Activated gamma-delta T cell (primary cell): ENCODE measurements at places on chromosomes 13 and 19.

DNA sequence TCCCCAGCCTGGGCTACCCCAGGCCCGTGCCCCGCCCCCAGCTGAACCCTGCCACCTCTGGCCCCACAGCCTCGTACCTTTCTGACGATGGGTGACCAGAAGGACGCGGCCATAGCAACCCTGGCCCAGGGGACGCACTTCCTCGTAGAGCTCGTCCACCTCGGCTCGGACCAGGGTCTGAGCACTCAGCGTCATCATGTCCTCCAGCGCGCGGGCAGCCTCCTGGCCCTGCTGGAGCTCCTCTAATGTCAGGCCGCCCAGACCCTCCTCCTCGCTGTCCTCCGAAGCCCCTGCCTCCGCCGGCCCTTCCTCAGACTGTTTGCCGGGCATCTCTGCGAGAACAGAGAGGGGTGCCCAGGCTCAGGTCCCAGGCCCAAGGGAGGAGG, 975 bp downstream of the SBK2 start:
- no peak for DNase-seq

GRCh38 chr13:39765801-39766463, 110.5 kb downstream of the COG6 start:
- no peak for DNase-seq

DNA sequence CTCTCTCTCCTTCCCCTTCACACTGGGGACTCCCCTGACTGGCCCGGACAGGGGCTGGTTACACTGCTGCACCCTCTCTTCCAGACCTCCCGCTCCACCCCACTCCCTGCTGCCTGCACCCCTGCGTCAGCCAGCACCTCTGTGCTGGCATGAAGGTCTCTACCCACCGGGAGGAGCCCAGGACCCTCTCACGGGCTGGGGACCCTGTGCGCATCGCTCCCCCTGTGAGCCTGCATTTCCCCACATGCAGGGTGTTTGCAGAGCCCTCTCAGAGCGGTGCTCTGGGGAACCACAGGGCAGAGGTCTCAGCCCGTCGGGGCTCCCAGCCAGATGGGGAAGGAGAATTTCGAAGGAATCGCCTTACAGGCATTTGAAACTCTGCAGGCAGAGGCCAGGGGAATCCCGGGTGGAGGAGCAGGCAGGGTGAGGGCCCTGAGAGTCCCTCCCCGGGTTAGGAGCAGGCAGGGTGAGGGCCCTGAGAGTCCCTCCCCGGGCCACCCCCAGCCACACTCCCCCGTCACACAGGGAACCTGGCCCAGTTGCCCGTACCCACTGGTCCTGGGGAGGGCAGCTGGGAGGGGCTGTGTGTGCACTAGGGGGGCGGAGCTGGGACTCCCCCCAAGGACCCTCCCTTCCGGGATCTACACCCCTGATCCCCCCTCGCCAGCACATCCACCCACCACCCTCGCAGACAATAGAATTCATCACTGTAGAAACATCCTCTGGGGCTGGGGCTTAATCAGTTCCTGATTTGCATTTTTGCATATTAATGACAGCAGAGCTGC, 16.3 kb upstream of the TCF3 start:
- DNase-seq, result no peak

DNA sequence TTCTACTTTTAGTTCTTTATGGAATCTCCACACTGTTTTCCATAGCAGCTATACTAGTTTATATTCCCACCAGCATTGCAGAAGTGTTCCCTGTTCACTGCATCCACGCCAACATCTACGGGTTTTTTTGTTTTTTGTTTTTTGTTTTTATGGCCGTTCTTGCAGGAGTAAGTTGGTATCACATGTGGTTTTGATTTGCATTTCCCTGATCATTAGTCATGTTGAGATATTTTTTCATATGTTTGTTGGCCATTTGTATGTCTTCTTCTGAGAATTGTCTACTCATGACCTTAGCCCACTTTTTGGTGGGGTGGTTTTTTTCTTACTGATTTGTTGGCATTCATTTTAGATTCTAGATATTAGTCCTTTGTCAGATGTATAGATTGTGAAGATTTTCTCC, 89.7 kb downstream of the FRY start:
- no peak for DNase-seq

DNA sequence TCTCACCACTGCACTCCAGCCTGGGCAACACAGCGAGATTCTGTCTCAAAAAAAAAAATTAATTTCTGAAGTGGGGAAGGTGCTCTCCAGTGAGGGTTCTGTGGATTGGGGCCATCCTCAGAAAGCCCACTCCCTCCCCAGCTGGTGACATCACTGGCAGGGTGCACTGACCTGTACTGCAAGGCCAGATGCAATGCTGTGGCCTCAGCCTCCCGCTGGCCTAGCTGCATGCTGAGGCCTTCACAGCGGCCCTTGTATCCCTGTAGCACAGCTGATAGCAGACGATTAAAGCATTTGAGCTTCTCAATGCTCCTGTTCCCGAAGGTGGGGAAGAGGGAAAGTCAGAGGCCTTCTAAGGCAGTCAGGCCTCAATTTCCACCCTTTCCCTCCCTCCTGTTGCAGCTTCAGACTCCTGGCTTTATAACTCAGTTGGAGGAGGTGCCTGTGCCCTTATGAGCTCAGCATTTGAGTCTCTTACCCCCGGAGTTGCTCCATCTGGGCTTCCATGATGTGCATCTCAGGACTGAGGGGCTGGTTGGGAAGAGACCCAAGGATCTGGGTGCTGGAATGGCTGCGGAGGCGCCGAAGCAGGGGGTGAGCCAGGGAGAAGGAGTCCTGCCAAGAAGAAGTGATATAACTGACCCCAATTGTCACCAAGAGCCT, 5.3 kb downstream of the USHBP1 start:
- no peak for DNase-seq

DNA sequence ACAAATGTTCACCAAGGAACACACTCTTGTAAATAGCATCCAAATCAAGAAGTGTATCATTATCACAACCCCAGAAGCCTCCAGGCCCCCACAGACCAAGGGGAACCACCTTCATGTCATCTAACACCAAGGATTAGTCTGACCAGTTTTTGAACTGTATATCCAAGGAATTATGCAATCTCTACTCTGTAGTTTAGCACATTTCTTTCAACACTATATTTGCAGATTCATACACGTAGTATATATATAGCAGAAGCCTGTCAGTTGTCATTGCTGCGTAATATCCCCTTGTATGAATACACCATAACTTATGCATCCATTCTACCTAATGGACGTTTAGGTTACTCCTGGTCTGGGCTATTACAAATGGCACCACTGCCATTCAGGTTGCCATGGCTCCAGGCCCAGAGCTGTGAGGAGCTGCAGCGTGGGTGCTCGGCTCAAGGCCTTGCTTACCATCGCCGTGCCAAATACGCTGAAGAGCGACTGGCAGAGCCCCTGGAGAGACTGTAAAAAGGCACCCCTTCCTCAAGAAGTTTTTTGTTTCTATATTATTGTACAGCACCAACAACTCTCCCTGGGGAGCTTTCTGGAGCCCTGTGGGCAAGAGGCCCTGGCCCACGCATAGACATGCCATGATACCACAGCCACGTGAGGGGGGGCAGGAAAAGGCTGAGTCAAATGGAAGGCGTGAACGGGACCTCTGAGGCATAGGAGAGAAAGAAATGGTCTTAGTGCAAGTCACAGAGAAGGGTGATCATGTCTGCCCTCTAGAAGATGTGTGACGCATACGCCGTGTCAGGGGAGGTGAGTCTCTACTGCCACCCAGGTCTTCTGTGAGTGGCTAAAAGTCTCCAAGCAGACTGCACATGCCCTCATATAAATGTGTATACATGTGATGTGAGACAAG, 10.8 kb downstream of the LATS2 start:
- no peak for DNase-seq

DNA sequence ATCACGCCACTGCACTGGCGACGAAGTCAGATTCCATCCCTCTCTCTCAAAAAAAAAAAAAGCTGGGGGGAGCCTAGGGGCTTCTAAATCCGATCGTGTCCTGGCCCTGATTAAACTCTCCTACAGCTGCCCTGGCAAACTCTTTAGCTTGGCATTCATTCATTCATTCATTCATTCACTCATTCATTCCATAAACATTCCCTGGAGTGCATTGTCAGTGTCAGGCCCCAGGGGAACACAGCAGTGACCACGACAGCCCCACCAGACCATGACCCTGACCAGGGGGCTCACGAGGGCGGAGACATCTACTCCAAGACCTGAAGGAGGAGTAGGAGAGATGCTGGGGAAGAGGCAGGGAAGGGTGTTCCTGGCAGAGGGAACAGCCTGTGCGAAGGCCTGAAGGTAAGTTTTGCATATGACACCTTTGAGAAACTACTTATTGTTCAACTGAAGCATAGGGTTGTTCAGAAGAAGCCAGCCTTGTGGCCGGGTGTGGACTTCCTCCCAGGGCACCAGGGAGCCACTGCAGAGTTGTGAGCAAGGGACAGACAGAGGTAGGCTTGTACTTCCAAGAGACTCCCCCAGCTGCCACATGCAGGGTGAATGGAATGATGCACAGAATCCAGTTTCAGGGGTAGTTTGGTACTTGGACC, 24.5 kb downstream of the CEACAM16 start:
- DNase-seq, result no peak

DNA sequence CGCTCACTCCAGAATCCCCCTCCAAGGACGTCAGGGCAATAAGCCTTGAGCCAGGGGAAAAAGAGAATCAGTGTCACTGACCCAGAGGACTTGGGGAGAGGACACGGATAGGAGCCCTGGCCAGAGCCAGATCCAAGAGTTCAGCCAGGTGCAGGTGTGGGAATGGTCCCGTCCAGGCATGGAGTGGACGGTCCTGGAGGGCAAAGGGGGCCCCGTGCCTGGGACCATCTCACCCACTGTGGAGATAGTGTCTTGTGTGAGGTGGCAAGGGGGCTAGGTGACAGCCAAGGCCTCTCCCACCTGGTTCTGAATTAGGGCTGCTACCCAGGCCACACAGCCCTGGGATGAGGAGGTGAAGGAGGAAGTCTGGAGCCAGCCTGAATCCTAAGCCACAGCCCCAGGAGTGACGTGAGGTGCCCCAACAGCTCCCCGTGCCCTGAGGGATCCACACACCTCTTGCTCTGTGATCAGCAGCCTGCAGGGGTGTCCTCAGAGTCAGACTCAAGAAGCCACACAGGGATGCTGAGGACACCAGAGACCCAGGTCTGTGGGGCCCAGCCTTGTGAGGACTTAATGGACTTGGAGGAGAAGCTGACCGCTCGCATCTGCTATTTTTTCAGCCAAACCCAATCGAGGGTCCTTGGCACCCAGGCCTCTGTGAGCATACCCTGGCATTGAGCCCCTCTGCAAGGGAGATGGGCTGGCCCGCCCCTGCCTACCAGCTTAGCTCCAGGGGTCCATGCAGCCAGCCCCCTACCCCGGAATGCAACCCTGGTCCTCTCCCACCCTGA, 16.4 kb upstream of the ZNF14 start:
- DNase-seq, result no peak

DNA sequence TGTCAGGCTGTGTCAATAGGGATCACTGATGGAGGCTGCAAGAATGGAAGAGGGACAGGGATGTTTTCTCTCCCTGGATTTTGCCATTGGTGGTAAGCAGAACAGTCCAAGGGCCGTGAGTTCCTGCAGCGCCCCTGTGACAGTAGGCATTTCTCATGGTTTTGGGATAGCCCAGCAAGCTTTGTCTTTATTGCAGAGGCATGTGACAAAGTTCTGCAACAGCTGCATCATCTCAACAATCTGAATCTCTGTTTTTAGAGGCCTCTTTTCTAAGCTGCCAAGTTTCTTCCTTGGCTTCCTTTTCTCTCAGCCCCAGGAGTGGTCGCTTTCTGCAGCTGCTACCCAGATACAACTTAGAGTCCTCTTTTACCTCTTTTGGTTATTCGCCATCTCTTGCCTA, 95.7 kb upstream of the TSHZ3 start:
- no peak for DNase-seq

- DNase-seq, result no peak
Observed at GRCh38 chr19:15396436-15396835, 16.8 kb upstream of the AKAP8 start.

DNA sequence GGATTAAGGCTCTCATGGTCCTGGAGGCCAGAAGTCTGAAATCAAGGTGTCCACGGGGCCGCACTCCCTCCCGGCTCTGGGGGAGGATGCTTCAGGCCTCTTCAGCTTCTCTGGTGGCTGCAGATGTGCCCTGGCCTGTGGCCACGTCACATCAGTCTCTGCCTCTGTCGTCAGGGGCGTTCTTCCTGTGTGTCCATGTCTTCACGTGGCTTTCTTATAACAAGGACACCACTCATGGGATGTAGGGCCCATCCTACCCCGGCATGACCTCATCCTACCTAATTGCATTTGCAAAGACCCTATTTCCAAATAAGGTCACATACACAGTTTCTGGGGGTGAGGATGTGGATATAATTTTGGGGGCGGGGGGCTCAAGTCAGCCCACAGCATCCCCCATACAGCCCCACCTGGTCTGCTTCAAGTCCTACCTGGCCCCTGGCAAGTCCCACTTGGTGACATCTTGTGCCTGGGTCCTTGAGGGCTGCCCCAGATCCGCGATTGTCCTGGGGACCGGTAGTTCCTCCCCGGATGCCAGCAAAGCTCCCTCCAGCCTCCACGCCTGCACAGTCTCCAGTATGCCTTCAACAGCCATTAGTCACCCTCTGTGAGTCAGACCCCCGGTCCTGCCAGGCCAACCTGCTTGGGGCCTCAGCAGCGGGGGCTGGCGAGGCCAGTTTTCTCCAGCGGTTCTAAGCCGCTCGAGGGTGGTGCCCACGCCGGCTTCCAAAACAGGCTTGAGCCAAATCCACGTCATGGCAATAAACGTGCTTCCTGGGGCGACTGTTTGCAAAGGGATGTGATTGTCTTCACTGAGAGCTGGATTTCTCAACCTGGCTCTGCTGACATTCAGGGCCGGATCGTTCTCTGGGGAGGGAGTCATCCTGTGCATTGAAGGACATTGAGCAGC, 32.2 kb downstream of the MYO9B start:
- no peak for DNase-seq

DNA sequence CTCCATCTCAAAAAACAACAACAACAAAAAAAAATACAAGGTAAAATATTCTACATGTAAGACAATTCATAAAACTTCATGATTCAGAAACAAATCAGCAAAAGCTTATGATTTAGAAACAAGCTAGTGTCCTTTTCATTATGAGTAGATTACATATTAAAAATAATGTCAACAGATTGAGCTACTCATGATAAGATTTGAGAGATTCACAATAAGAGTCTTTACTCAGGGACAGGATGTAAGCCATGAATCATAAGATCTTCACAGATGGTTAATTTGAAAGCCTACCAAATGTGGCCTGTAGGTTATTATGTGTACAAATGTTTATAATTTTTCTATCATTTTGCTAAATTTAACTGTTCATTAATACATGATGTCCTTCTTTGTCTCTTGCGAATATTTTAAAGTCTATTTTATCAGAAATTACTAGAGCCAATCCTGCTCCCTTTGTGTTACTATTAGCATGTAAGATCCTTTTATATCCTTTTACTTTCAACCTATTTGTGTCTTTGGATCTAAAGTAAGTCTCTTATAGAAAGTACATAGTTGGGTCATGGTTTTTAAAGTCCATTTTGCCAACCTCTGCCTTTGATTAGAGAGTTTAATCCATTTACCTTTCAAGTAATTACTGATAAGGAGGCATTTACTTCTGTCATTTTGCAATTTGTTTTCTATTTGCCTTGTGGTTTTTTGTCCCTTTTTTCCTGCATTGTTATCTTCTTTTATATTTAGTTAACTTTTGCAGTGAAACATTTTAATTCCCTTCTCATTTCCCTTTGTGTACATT, 68.3 kb upstream of the RXFP2 start:
- DNase-seq, result no peak
